COR-L47 (cell line): ENCODE measurements at places on chromosomes 12 and 14.

- peak; percentile 1 for DNase-seq
These were observed 482.8 kb downstream of the MED13L start for GRCh38 chr12:115794659-115795081.

GRCh38 chr14:55731881-55732498 lies 152.0 kb downstream of the KTN1 start:
- no peak for DNase-seq

- no peak for DNase-seq
These were observed 5.1 kb upstream of the LTBP2 start for GRCh38 chr14:74616996-74617700.

DNA sequence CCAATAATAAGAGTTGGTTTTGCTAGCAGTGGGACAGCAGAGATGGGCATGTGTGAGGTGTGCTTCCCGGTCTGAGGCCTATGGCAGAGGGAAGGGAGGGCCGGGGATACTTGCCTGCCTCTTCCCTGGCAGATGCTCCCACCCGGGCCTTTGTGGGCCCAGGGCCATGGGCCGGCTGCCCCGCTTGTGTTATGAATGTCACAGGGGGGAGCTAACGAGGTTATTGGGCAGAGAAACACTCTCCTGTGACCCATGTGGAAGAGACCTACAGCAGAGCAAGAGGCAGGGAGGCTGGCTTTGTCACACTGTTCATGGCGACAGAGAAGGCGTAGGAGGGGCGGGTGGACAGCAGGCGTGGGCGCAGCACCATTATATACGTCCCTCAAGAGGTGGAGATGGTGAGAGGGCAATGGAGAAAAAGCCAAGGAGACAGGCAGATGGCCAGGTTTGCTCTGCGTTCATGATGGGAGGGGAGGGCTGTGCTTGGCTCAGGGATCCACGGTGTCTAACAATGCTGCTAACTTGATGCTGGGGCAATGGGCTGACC lies 13.3 kb downstream of the CCND2 start:
- no peak for DNase-seq

DNA sequence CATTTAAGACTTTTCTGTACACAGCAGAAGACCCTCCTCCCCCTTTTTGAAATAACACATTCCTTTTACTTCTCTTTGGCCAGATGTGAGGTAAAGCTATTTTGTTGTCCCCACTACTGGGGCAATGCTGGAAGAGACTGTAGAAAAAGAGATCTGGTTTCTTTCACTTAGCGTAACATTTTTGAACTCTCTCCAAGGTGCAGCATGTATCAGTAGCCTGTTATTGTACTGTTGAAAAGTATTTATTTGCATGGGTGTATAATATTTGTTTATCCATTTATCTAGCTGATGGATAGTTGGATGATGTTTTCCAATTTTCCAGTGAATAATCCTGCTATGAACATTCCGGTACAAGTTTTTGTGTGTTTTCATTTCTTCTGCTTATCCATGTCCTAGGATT lies 335.2 kb downstream of the SOX5 start:
- DNase-seq: no peak
